ENCODE measurements at places on chromosomes 5 and 9.

- no peak for DNase-seq
Measured at GRCh38 chr9:76044266-76044819, 153.9 kb downstream of the PCSK5 start.

GRCh38 chr5:8317335-8317734 lies 448.4 kb downstream of the MTRR start:
- no peak for DNase-seq

DNA sequence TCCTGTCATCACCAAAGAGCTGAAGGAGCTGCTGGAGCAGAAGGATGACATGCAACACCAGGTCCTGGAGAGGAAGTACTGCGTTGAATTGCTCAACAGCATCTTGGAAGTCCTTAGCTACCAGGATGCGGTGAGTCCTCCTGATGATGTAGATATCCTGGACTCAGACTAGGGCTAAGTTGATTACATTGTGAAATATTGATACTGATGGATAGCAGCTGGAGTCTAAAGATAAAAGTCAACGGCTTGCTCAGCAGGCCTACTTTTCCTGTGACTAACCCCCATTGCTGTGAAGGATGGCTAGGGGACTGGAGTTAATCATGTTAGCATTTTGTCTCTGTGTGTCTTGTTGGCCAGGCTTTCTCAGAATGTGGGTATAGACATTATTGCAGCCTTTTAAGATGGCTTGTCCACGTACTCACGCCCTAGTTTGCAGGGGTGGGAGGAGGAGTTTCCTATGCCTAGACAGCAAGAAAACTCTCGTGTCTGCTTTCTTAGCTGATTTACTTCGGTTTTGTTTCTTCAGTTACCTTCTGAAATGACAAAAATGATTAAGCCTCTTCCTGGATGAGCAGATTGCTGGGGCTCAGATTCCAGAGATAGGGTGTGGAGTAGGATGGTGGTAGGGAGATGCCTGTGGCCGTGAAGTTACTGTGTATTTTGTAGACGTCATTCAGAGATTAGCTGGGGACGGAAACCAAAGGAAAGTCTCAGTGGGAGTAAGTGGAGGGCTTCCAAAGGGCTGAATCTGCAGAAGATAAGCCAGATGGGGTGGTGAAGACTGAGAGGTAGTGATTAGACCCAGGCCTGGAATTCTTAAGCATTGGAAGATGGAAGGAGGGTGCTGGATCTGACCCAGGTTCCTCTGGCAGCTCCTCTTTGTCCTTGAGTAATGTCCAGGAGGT lies 166.3 kb downstream of the DOCK2 start:
- DNase-seq: no peak

- no peak for DNase-seq
Measured at GRCh38 chr5:154609251-154609650, 131.2 kb upstream of the HAND1 start.

GRCh38 chr9:125276771-125277170 lies 15.1 kb downstream of the GAPVD1 start:
- DNase-seq: no peak

- no peak for DNase-seq
Measured at GRCh38 chr9:76603448-76603895, 144.5 kb downstream of the GCNT1 start.

DNA sequence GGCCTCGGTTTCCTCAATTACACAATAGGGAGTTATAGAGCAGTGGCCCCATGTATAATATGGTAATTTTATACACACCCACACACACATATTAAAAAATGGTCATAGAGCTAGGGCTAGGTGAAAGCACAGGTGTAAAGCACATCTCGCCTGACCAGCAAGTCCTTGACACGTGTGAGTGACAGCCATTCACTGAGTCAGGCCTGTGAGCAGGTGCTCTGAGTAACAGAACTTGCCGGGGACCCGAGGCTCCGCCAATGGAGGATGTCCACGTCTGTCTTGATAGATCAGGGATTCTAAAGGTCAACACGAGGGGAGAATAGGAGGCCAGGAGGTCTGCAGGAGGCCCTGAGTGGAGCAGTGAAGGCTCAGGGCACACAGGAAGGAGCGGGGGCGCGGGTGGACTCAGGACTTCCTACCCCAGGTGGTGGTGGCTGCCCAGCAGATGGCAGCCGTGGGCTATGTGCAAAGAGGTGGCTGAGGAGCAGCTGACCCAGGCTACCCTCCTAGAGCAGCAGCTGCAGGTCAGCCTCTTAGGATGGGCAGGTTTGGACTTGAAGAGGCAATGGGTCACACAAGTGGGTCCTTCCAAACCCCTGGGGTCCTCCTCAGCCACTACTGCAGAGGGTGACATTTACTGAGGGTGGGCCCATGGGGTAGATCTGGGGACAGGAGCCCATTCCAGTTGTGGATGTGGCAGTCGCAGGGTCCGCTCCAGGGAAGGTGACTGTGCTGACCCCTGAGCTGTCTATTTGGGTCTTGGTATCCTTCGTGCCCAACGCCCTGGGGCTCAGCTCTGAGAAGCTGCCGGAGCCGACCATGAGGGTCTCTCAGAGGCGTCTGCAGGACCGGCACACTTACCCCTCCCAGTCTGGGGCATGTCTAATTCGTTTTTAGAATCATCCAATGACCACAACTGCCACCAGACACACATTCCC lies 45.9 kb downstream of the PRRT1B start:
- peak; percentile 80 for DNase-seq

GRCh38 chr9:101427358-101427757 lies 8.2 kb downstream of the ALDOB start:
- DNase-seq: no peak

- no peak for DNase-seq
Measured at GRCh38 chr9:2761424-2761823, 44.1 kb downstream of the KCNV2 start.

GRCh38 chr9:127905788-127906191 lies 6.4 kb upstream of the ST6GALNAC6 start:
- DNase-seq: peak; percentile 86

DNA sequence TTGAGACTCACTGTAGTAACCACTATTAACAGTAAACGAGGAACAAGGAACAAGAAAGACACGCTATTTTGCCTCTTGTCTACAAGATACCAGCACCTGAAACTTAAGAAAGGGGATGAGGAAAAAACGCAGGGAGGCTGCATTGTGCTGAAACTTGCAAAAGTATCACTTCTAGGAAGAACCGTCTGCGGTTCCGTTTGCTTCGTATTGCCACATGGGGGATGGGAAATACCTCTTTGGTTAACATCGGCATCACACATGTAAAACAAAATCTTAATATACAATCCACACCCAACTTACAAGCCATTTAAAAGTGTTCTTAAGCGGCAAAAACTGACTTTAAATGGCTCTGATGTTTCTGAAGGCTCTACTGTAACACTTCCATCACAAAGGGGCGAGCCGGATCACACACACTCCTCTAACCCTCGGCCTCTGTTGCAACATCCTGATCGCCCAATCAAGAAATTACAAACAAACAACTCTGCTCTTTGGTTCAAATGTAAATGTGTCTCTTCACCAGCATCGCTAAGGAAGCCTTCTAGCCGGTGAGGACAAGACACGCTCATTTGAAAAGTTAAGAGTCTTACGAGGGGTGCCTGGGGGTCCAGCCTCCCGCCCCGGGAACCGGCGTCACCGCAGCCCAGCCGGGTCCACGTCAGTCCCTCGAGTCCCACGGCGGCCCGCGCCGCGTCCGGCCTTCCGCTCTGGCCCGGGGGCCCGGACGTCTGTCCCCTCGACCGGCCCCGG lies 621 bp downstream of the SEC16A start:
- DNase-seq: peak; percentile 65

DNA sequence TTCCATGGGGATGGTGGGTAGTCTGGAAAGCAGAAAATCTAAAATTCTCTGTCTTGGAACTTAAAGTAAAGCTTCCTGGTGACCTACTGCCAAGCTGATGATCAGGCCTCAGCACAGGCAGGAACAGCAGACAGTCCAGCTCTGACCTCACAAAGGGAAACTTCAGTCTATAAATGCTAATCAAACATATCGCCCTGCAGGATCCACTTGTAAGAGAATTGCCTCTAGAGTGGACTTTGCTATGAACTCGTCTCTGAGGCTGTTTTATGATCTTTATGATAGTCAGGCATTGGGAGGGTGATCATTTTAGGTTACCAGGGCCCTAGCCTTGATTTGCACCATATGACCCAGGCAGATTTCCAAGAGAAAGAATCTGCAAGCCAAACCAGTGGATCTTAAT lies 67.6 kb upstream of the SELENOP start:
- DNase-seq: no peak

DNA sequence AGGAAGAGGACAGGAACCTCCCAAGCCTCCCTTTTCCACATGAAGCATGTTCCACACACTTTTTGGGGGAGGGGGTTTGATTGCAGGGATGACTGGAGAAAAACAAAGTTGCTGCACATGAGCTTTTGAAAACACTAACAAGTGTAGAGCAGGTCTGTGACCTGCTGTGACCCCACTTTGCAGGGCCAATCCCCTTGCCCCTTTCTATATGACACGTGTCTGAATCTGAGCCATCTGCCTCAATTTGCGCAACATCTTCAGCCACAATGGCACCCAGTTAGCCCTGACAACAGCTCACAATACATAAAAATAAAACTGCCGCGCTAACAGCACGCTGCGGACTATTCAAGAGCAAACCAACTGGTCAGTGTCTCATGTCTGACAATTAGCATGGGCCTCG lies 227.8 kb upstream of the TBCA start:
- DNase-seq: no peak

DNA sequence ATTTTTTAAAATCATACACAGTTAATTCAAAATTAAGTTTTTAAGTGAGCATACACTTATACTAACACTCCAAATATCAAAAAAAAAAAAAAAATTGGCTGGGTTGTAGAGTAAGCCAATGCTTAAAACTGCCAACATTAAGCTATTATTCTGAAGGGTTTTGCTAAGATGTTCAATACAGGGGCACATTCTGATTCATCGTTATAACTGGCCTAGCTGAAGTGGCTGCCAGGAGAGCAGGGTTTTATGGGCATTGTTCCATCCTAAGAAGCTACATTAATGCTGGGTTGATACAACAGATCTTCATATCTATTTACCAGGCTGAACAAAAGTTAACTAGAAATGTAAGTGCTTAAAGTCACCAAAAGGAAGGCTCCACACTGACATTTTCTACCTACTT lies 13.4 kb downstream of the ELAVL2 start:
- no peak for DNase-seq

- no peak for DNase-seq
Measured at GRCh38 chr5:12648558-12648957, 744.3 kb upstream of the CTNND2 start.

GRCh38 chr5:168006456-168007130 lies 284.9 kb upstream of the WWC1 start:
- DNase-seq: no peak

DNA sequence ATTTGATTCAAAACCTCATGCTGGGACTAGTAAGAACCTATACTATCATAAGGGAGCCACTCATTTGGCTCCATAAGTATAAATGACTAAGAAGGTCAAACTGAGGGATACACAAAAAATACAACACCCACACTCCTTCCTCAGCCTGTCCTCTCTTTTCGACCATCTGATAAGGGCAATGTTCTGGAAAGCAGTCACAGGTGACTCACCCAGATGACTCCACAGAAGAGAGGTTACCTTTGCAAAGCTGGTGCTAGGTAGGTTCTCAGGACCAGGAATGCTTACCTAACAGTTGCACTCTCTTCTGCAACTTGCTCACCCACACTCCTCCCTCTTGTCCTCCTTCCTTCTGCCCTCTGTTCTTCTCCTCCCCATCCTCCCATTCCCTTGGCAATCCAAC lies 32.9 kb downstream of the LHFPL2 start:
- no peak for DNase-seq

- no peak for DNase-seq
Measured at GRCh38 chr9:92615790-92616189, 54.1 kb downstream of the IPPK start.

DNA sequence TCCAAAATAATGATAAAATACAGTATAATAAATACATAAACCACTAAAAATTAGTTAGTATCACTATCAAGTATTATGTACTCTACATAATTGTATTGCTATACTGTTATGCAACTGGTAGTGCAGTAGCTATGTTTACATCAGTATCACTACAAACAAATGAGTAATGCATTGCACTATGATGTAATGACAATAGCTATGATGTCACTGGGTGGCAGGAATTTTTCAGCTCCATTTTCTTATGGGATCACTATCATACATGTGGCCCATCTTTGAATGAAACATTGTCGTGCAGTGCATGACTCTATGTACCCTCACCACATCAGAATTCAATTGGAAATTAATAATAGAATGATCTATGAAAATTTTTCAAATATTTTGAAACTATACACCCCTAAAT lies 201.3 kb downstream of the MPDZ start:
- DNase-seq: no peak

- no peak for DNase-seq
Measured at GRCh38 chr5:117434254-117434653, 859.6 kb upstream of the SEMA6A start.

DNA sequence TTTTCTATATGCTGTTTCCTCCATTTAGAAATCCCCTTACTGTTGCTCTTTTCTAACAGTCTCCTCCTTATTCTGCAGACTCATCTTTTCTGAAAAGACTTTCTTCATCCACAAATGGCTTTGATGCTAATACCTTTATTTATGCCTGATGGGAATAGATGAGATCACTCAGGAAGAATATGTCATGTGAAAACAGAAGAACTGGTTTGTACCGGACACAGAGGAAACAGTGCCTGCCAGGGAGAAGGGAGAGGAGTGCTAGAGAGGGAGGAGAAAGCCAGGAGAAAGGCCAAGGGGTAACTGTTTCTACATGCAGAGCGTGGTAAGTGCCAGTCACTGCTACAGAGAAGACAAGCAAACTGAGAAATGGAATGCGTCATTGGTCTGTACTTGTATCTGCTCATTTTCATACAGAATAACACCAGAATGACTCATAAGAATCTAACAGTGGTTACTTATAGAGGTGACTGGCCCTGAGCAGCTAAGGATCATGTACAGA lies 45.9 kb upstream of the PJA2 start:
- no peak for DNase-seq

DNA sequence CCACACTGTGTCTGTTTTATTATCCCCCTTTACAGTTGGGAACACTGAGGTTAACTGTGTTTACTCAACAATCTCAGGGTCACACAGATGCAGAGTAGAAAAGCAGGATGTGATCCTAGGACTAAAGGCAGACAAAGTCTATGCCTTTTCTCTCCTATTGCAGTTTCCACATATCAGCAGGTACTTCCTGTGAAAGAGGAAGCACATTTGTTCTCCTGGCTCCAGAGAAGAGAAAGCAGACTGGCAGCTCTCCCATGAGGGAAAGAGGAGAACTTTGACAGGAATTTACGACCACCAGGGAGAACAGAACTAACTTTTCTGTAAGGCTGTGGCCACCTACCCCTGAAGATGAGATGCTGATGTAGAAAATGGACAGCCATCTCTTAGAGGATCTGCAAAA lies 84.2 kb upstream of the TNC start:
- no peak for DNase-seq

- no peak for DNase-seq
Measured at GRCh38 chr5:93809430-93809829, 68.0 kb upstream of the POU5F2 start.

GRCh38 chr9:95552255-95552654 lies 35.5 kb upstream of the PTCH1 start:
- no peak for DNase-seq

Data from CD4-positive, alpha-beta T cell treated with Interleukin-4 for 1 hour (primary cell).